Epithelial cell of prostate (primary cell): ENCODE measurements at places on chromosomes 1 and 21.

DNA sequence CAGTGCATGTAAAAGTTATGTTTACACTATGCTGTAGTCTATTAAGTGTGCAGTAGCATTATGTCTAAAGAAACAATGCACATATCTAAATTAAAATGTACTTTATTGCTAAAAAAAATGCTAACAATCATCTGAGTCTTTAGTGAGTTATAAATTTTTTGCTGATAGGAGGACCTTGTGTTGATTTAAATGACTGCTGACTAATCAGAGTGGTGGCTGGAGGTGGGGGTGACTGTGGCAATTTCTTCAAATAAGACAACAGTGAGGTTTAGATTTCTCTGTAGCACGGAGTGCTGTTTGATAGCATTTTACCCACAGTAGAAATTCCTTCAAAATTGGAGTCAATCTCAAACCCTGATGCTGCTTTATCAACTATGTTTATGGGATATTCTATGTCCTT lies 37.0 kb downstream of the HS2ST1 start:
- no peak for DNase-seq

GRCh38 chr1:174262349-174263241 lies 103.3 kb downstream of the RABGAP1L start:
- DNase-seq: peak; percentile 26

- no peak for DNase-seq
These were observed 40.4 kb downstream of the SCYL3 start for GRCh38 chr1:169853341-169853740.

DNA sequence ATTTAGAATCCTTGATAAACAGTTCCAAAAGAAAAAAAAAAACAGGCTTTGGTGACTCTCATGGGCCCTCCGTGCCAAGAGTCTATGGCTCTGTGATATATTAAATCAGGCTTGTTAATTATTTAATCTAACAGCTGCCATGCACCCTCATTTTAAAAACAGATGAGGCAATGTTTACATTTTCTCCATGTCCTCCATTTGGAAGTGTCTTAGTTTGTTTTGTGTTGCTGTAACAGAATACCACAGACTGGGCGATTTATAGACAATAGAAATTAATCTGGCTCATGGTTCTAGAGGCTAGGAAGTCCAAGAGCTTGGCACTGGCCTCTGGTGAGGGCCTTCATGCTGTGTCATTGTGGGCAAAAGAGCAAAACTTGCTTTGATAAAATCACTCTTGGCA lies 58.0 kb downstream of the B3GALT5 start:
- DNase-seq: no peak

DNA sequence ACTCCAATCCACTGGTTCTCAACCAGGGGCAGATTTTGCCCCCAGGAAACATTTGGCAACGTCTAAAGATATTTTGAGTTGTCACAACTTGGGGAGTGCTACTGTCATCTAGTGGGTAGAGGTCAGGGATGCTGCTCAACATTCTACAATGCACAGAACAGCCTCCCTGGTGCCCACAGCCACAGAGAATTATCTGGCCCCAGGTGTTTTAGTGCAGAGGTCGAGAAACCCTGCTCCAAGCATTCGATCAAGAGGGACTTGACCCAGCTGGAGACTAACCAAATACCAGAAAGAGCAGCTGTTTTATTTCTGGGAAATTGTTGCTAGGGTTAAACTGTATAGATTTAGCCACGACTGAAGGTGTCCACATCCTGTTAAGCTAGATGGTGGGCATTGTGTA lies 19.2 kb downstream of the CD247 start:
- DNase-seq: no peak

DNA sequence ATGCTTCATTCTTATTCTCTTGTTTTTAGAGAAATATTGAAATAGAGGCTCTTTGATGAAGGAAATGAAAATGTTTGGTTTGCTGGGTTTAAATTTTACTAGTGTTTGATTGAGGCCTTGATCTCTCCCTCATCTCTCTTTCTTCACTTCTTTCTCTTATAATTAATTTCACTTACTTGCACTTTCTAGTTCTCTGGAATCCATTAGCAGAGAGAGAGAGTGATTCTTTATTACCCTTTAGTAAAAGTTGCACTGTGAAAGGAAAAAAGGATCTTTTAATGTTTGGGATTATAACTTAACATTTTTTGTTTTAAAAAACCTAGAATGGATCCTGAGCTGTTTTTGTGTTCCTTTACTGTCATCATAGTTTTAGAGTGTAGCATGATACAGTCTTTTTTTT lies 12.2 kb downstream of the RPRD2 start:
- DNase-seq: no peak

DNA sequence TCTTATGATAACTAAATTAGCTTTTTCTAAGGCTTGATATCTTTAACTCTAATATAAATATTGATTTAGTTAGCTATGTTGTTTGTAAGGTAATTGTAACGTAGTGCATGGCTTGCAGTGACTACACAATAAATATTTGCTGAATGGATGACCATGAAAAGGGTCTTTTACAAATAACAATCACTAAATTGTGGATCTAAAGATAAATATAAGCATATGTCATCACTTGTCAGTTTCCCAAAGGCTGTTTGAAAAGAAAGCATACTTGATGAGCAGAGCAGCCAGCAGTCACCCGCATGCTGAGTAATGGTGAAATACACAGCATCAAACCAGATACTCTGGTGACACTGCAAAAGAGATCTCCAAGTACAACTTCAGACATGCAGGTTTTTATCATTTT lies 92.5 kb upstream of the FMN2 start:
- no peak for DNase-seq

- no peak for DNase-seq
These were observed 44.1 kb upstream of the RGS21 start for GRCh38 chr1:192272732-192273131.

GRCh38 chr1:203196371-203196770 lies 9.9 kb upstream of the CHI3L1 start:
- no peak for DNase-seq

DNA sequence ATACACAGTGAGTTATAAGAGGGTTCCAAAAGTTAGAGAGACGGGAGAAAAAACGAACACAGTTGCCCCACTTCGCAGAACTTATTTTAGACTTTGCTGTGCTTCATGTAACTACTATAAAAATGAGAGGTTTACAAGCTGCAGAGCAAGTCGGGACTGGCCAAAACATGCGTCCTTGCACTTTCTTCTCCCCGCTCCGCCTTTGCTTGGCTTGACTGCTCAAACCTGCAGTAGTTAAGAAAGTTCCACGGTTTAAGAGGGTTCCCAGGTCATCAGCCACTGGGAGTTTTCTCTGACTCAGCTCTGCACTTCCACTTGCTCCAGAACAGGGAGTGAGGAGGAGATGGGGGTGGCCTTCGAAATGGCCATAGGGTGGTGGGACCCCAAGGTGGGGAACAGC lies 36.2 kb downstream of the CLIC6 start:
- no peak for DNase-seq

DNA sequence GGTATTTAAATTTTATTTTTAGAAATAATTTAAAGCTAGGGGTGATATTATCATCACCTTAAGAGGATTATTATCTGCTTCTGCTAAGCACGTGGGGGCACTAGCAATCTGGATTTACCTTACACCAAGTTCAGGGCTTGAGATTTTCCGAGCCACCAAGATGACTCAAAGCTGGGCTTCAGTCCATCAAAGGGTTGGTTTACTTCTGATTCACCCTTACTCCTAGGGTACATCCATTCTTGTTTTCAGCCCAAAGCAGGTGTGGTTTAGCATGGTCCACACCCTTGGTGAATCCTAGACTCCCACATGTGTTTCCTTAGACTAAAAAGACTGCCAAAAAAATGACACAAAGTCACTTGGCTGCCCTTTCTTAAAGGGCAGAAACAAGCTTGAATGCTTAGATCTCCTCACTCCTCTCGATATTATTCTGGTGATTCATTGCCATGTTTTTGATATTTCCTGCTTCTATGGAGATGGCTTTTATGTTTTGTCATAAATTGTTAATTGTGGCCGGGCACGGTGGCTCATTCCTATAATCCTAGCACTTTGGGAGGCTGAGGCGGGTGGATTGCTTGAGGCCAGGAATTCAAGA lies 9.8 kb upstream of the PRSS38 start:
- peak; percentile 96 for DNase-seq
